ENCODE measurements at places on chromosomes 6 and 20. TPM values are rescaled to one million over a fixed set of nuclear protein-coding genes. Genes with fewer than 3 reads are reported as not detected.

DNA sequence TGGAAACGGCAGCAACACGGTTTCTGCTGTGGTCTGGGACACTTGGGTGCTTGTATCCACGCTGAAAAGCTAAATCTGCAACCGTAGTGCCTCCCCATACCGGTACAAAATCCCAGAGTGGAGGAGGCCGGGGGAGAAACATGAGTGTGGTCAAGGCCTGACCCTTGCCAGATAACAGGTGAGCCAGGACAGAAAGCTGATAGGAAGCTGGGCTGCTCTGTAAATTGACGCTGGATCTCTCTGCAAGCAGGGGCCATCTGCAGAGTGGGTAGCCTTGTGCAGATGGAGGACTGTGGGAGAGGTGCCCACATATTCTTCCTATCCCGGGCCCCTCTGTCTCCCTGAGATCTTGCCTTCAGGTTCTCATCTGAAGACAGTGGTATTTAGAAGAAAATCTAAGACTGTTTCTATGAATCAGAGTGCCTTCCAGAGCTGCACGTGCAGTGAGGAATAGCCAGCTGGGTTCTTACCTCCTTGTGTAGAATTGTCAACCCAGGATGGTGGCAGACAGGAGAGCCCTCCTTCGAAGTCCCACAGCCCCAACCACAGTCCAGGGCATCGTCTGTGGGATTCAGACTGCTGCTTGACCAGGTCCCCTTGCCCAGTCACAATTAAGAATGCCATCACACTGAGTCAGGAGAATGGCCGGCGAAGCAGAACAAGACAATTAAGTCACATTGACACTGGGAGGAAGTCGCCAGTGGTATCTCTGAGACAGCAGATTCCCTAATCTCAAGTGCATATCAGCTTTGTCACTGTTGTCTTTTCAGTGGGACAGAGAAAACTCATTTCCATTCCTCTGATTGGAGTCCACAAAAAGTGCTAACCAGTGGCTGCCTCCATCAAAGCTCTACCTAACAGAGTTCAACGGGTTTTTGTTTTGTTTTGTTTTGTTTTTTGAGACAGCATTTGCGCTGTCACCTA lies 100.0 kb upstream of the RIPOR2 start:
- peak overlapping the region; percentile 36 for H3K4me3 ChIP-seq
- H3K4me1 ChIP-seq, result peaks cover 10% of the 10 kb centered on the region
- no peaks in the 10 kb centered on the region for H3K36me3 ChIP-seq
- no peak for DNase-seq
- H3K27ac ChIP-seq, result peak overlapping the region; percentile 63

DNA sequence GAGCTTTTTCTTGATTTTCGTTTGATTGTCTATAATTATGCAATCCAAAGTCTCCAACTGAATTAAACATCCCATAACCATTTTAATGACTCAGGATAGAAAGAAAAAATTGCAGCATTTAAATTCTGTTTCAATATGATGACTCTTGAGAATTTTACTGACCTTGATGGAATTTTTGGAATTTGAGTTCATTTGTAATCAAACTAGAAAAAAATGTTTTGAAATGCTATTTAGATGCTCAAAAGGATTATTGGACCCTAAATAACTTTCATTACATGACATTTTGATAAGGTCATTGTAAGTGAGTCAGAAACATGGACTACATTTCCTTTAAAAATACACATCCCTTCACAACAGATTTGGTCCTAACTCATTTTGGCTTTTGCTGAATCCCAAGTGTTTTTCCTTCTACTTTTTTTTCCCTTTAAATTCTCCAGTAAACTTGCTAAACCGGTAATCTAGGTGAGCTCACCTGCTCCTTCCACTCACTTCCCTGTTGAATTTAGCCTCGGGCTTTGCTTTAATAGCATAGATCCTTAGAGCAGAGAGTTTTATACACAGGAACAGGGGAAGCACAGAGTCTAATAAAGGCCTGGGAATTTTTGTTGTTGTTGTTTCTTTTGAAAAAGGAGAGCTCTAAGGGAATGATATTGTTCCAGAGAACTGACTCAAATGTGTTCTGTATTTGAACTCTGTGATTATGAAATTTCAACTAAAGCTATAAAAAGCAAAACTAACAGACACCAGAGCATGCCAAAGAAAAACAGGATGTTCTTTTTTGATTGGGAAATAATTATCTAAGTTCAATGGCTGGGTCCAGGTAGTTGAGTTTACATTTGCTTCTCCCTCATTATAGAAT lies 1088.2 kb upstream of the CITED2 start:
- no peaks in the 10 kb centered on the region for H3K36me3 ChIP-seq
- H3K27me3 ChIP-seq, result no peaks in the 10 kb centered on the region
- H3K27ac ChIP-seq, result peak overlapping the region; percentile 77
- H3K4me3 ChIP-seq, result no peak overlapping the region
- H3K4me1 ChIP-seq, result peaks cover 17% of the 10 kb centered on the region

- H3K4me3 ChIP-seq, result no peak overlapping the region
- DNase-seq, result no peak
- no peaks in the 10 kb centered on the region for H3K36me3 ChIP-seq
- H3K4me1 ChIP-seq, result no peaks in the 10 kb centered on the region
- H3K27me3 ChIP-seq, result no peaks in the 10 kb centered on the region
- no peak overlapping the region for H3K27ac ChIP-seq
Observed at GRCh38 chr6:19895866-19896692, 58.9 kb downstream of the ID4 start.

DNA sequence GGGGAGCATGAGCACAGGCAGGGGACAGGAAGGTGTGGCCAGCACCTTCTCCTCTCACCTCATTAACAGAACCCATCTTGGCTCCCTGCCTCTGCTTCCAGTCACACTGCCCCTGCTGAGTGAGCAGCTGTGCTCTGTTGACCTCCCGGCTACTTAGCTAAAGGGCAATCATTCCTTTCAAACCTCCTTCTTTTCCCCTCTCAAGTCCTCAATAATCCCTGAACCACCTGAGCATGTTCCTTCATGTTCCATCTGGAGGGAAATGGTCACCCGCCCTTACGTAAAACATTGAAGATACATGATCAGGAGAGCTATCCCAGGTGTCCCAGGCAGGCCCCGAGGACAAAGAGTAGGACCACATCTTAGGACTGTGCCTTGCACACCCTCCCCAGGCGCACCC lies 21.7 kb upstream of the MRPS10 start:
- H3K4me1 ChIP-seq, result no peaks in the 10 kb centered on the region
- H3K4me3 ChIP-seq, result no peak overlapping the region
- no peaks in the 10 kb centered on the region for H3K27me3 ChIP-seq
- no peak overlapping the region for H3K27ac ChIP-seq

DNA sequence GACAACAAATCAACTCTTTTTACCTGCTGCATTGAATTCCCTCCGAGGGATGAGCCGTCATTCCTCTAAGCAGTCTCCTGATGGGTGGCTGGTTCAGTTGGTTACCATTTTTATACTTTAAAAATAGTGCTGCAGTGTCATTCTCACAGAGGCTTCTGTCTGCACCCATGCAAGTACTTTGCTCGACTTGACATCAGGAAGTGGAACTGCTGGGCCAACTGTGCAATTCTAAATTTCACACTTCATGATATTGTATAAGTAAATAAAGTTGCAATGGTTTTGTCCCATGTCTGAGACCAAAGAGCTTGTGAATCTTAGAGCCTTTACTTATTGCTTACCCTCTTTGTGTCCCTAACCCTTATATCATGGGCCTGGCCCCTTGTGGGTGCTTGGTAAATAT lies 2.5 kb downstream of the BTN3A1 start:
- H3K4me3 ChIP-seq, result peak overlapping the region; percentile 19
- no peak overlapping the region for H3K27ac ChIP-seq
- no peak for DNase-seq
- peaks cover 37% of the 10 kb centered on the region for H3K36me3 ChIP-seq

- H3K27ac ChIP-seq, result no peak overlapping the region
- H3K27me3 ChIP-seq, result no peaks in the 10 kb centered on the region
- H3K4me3 ChIP-seq, result no peak overlapping the region
- no peak for DNase-seq
- no peaks in the 10 kb centered on the region for H3K36me3 ChIP-seq
- no peaks in the 10 kb centered on the region for H3K4me1 ChIP-seq
Observed at GRCh38 chr20:32638848-32639247, 34.9 kb downstream of the C20orf203 start.

- no peak overlapping the region for H3K27ac ChIP-seq
- peaks cover 40% of the 10 kb centered on the region for H3K36me3 ChIP-seq
- no peaks in the 10 kb centered on the region for H3K27me3 ChIP-seq
- H3K4me1 ChIP-seq, result peaks cover 30% of the 10 kb centered on the region
- DNase-seq, result no peak
Observed at GRCh38 chr6:132505158-132505557, 7.8 kb downstream of the STX7 start.

DNA sequence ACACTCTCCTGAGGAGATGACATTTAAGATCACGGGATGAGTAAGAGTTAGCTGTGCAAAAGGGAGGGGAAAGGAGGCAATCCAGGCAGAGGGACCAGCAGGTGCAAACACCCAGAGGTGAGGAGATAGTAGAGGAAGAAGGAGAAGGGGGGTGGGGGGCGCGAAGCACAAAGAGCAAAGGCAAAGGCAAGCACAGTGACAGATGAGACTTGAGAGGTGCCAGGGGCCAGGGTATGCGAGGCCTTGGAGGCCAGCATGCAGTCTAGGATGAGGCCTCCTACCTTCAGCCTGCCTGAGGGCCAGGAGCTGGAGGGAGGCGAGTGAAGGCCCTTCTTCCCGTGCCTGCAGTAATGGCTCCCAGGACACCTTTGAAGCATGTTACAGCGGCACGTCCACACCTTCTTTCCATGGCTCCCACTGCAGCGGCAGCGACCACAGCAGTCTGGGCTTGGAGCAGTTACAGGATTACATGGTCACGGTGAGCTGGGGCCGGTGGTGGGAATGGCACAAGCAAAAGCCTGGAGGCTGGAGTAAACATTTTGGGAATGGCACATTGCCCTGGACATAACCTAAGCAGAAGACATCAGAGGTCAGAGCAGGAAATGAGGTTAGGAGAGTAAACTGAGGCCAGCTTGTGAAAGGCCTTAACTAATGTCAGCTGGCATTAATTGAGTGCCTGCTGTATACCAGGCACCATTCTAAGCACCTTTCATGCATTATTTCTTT lies 18.6 kb downstream of the CCM2L start:
- no peak overlapping the region for H3K4me3 ChIP-seq
- no peak for DNase-seq
- H3K4me1 ChIP-seq, result peaks cover 13% of the 10 kb centered on the region

DNA sequence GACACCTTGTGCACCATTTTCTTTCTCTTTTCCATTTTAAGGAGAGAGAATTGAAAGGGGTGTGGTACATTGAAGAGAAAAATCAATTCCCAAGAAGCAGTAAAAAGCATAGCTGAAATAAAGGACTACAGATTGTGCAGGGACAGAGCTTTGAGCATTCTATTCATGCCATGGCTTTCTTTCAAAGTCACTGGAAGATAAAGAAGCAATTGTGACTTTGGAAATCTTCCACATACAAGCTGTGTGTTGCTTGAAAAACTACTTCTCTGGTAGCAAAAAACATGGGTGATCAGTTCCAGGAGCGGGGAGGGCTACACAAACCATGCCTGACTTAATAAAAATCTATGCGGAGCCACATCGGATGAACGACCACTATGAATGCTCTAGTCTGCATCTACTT lies 230.2 kb upstream of the THEMIS start:
- no peaks in the 10 kb centered on the region for H3K4me1 ChIP-seq
- H3K4me3 ChIP-seq, result no peak overlapping the region
- no peaks in the 10 kb centered on the region for H3K36me3 ChIP-seq
- no peak overlapping the region for H3K27ac ChIP-seq
- H3K27me3 ChIP-seq, result no peaks in the 10 kb centered on the region
- no peak for DNase-seq

Gene NKAPL
- total RNA-seq, result 0.87 TPM

Gene SLC22A2
- not detected for total RNA-seq

Gene OPRM1
- total RNA-seq, result not detected
